ENCODE measurements at places on chromosomes 12 and 14. TPM values are rescaled to one million over a fixed set of nuclear protein-coding genes. Genes with fewer than 3 reads are reported as not detected.
A peak's percentile ranks its signal among the peaks of the same experiment; 100 is the strongest.

DNA sequence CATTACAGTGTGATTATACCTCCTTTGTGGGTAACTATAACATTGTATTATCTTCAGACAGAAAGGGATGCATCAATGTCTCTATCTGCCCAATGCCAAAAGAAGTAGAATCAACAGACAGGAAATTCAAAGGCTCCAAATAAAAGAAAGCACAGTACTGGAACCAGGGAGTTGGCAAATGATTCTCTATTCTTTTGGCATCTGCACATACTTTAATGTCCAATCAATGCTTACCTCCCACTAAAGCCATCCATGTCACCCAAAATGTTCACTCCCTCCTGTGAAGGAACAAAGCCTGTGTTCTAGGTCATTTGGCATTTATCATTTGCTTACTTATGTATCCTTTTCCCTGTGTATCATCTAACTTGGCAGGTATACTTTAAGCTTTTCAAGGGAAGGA lies 36.7 kb downstream of the KIF21A start:
- H3K27me3 ChIP-seq, result no peaks in the 10 kb centered on the region
- peaks cover 7% of the 10 kb centered on the region for H3K36me3 ChIP-seq
- peaks cover 19% of the 10 kb centered on the region for H3K4me1 ChIP-seq
- H3K27ac ChIP-seq, result no peak overlapping the region
- DNase-seq, result no peak

GRCh38 chr14:76760331-76761135 lies 735 bp upstream of the VASH1 start:
- H3K4me3 ChIP-seq, result peak overlapping the region; percentile 71
- no peak for DNase-seq
- H3K27me3 ChIP-seq, result peaks cover 25% of the 10 kb centered on the region
- H3K36me3 ChIP-seq, result no peaks in the 10 kb centered on the region
- no peak overlapping the region for H3K27ac ChIP-seq

GRCh38 chr12:52023976-52024688 lies 17.4 kb downstream of the TAMALIN start:
- DNase-seq, result no peak
- H3K36me3 ChIP-seq, result no peaks in the 10 kb centered on the region
- H3K27ac ChIP-seq, result peak overlapping the region; percentile 23
- H3K4me3 ChIP-seq, result peak overlapping the region; percentile 78
- H3K4me1 ChIP-seq, result peaks cover 11% of the 10 kb centered on the region

DNA sequence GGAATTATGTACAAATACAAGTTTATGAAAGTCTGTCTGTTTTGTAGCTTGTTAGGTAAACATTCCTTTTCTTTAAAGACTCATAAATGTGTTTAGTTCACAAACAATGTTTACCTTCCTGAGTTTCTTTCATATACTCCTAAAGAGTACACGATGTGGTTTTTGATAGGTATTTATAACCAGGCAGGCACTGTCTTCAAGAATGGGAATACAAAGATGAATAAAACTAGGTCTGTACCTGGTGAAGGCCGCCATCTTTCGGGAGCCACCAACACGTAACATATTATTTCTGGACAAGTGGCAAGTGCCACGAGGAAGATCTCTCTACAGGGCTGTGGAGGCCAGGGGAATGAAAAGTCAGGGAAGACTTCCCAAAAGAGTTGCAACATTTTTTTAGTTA lies 144.6 kb upstream of the RASSF8 start:
- peaks cover 4% of the 10 kb centered on the region for H3K36me3 ChIP-seq
- DNase-seq, result no peak
- H3K4me3 ChIP-seq, result no peak overlapping the region
- H3K4me1 ChIP-seq, result peaks cover 11% of the 10 kb centered on the region
- no peak overlapping the region for H3K27ac ChIP-seq
- no peaks in the 10 kb centered on the region for H3K27me3 ChIP-seq

DNA sequence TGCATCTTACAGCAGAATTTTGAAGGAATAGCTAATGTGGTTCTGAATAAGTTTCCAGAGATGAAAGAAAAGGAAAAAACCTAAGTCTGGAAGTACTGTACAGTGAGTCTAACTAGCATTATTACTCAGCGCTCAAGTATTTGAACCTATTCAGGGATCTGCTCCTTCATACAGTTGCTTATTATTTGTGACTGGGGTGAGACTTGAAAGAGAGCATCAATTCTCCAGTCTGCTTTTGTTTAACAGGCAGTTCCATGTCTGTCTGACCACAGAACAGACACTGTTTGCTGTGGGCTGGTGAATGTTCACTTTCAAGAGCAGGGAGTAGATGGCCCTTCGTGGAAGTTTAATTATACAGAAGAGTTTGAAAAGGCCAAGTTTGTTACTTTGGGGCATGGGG lies 9.3 kb downstream of the ETV6 start:
- H3K27ac ChIP-seq, result no peak overlapping the region
- no peaks in the 10 kb centered on the region for H3K27me3 ChIP-seq
- no peak for DNase-seq
- peaks cover 39% of the 10 kb centered on the region for H3K4me1 ChIP-seq
- H3K4me3 ChIP-seq, result no peak overlapping the region

DNA sequence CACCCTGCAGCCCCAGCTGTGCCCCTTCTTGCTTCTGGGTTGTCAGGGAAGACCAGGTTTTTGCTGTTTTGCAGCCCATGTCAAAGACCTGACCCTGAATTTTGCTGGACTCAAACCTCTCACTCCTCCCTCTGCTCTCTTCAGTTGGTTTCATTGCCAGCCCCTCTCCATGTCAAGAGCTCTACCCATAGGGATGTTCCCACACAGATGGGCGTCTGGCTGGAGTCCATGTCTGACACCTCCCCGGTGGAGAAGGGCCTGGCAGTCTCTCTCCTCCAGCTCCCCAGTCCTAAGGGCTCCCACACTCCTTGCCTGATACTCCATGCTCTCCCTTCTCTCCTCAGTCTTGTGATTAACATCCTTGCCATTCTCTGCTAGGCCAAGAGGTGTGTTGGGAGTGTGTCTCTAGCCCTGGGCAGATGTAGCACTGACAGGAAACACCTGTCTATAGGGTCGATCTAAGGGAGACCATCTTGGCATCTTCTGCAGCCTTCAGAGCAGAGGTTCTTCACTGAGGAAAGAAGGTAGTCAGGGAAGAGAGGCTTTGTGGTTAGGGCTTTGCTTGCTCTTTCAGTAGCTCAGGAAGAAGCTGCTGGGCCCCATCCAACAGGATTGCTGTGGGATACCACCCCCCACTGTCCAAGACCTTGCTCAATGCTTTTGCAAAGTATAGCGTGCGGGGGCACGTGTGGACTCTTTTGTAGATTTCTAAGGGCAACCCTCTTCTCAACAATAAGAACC lies 4.7 kb downstream of the ASIC1 start:
- H3K36me3 ChIP-seq, result no peaks in the 10 kb centered on the region
- H3K4me1 ChIP-seq, result peaks cover 6% of the 10 kb centered on the region
- peaks cover 1% of the 10 kb centered on the region for H3K27me3 ChIP-seq
- no peak overlapping the region for H3K4me3 ChIP-seq

DNA sequence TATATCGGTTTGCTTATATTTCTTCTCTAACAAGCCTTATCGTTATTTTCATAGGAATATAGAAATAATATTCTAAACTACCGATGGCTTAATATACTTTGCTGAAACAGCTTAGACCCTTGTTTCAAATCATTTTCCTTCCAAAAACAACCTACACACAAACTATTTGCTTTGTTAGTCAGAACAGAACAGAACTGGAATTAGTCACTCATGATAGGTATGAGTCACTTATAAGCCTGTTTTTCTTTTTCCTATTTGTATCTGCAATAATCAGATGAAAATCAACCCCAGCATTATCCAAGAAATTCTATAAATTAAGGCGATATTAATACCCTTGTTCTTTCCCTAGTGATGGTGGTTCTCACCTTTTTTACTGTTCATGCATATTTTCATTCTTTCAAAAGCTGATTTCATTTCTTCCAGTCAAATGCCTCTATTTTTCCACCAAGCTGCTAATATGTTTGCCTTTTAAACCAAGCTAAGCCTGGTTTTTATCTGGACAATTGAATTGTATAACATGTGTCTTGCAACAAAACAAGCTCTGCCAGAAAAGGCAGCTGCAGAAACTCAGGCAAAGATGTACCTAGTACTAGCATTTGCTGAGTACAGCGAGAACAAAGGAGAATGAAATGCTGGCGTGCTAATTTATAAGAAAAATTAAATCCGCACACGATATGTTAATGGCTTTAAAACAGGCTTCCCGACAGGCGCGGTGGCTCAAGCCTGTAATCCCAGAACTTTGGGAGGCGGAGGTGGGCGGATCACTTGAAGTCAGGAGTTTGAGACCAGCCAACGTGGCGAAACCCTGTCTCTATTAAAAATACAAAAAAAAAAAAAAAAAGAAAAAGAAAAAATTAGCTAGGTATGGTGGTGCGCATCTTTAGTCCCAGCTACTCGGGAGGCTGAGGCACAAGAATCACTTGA lies 1418.2 kb downstream of the AACS start:
- H3K4me1 ChIP-seq, result peaks cover 18% of the 10 kb centered on the region
- no peaks in the 10 kb centered on the region for H3K36me3 ChIP-seq
- H3K4me3 ChIP-seq, result peak overlapping the region; percentile 12
- H3K27me3 ChIP-seq, result no peaks in the 10 kb centered on the region
- peak; percentile 64 for DNase-seq

GRCh38 chr12:85550924-85551323 lies 270.9 kb downstream of the ALX1 start:
- no peak overlapping the region for H3K27ac ChIP-seq
- no peak for DNase-seq
- H3K27me3 ChIP-seq, result no peaks in the 10 kb centered on the region
- no peak overlapping the region for H3K4me3 ChIP-seq
- no peaks in the 10 kb centered on the region for H3K36me3 ChIP-seq

- peaks cover 16% of the 10 kb centered on the region for H3K27me3 ChIP-seq
- H3K27ac ChIP-seq, result no peak overlapping the region
- DNase-seq, result no peak
Measured at GRCh38 chr14:71967704-71968103, 35.5 kb downstream of the RGS6 start.

- H3K27ac ChIP-seq, result peak overlapping the region; percentile 61
- no peaks in the 10 kb centered on the region for H3K27me3 ChIP-seq
- H3K4me1 ChIP-seq, result no peaks in the 10 kb centered on the region
- no peak for DNase-seq
Measured at GRCh38 chr12:49762468-49762847, 21.1 kb downstream of the TMBIM6 start.

DNA sequence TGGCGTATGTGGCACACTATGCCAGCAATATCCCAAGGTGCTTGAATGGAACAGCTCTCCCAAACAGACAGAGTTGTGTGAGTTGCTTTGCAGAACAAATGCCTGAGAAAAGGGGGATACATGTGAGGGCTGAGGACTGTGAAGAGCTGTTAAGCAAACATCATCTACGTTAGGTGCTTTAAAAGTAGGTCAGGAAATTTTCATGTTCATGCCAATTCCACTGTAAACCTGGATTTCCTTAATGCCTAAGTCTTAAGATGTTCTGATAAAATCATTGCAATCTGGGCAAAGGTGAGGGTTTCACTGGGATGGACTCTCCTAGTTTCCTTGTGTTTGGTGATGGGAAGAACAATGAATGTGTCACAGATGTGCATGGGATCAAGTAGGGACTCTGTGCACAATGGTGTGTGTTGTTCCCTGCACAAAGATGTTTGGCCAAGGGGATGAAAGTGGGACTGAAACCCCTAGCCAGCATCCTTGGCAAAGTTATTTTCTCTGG lies 227.9 kb downstream of the KTN1 start:
- peaks cover 50% of the 10 kb centered on the region for H3K4me1 ChIP-seq
- H3K27me3 ChIP-seq, result no peaks in the 10 kb centered on the region
- no peak for DNase-seq
- peak overlapping the region; percentile 42 for H3K4me3 ChIP-seq
- H3K27ac ChIP-seq, result peak overlapping the region; percentile 97

GRCh38 chr12:31387011-31387410 lies 61.1 kb upstream of the SINHCAF start:
- peaks cover 46% of the 10 kb centered on the region for H3K36me3 ChIP-seq
- H3K4me1 ChIP-seq, result no peaks in the 10 kb centered on the region
- H3K27me3 ChIP-seq, result no peaks in the 10 kb centered on the region
- DNase-seq, result no peak

DNA sequence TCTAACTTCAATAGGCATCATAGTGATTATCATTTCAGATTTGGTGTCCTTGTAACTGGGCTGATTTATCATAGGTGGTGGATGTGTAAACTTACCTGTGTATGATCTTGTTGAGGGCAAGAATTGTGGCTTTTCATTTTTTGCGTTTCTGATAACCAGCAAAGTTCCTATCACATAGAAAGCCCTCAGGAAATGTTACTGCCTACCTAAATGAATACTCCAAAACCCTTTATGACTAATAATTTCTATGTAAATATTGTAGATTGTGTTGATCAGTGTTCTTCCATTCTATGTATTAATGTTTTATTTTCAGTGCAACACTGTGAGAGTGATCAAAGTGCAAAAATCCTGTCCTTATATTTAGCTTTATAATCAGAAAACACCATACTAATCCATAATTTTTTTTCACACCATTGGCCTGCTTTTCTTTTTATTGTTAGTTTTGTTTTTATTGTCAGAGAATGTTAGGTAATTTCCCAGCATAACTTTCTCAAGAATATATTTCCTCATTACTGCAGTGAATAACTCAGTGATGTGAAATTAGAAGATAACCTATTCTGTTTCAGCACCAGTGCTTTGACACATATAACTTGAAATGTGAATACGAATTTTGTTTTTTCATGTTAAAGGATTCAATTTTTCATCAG lies 94.1 kb downstream of the GPHN start:
- no peaks in the 10 kb centered on the region for H3K27me3 ChIP-seq
- H3K4me3 ChIP-seq, result no peak overlapping the region
- H3K4me1 ChIP-seq, result peaks cover 8% of the 10 kb centered on the region
- H3K27ac ChIP-seq, result no peak overlapping the region
- no peaks in the 10 kb centered on the region for H3K36me3 ChIP-seq

DNA sequence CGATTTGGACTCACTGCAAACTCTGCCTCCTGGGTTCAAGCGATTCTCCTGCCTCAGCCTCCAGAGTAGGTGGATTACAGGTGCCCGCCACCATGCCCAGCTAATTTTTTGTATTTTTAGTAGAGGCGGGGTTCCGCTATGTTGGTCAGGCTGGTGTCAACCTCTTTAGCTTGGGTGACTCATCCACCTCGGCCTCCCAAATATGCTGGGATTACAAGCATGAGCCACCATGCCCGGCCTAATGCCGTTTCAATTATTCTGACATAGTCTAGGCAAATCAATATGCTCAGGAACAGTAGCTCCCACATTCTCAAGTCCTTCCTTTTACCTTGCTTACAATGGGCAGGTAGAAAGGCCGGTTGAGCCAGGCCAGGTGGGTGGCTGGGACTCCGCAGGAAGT lies 82.0 kb upstream of the EEA1 start:
- H3K27ac ChIP-seq, result no peak overlapping the region
- H3K36me3 ChIP-seq, result no peaks in the 10 kb centered on the region
- no peak overlapping the region for H3K4me3 ChIP-seq
- no peaks in the 10 kb centered on the region for H3K27me3 ChIP-seq
- H3K4me1 ChIP-seq, result no peaks in the 10 kb centered on the region
- DNase-seq, result peak; percentile 52

SERPINA9 gene
- not detected for total RNA-seq

SYCP3 gene
- not detected for total RNA-seq

HOXC12 gene
- total RNA-seq, result not detected

SRRM4 gene
- not detected for total RNA-seq

DHRS2 gene
- total RNA-seq, result 1.1 TPM

ANKRD33 gene
- not detected for total RNA-seq
